Glomerular endothelial cell (primary cell): ENCODE measurements at places on chromosomes 11 and 22.

DNA sequence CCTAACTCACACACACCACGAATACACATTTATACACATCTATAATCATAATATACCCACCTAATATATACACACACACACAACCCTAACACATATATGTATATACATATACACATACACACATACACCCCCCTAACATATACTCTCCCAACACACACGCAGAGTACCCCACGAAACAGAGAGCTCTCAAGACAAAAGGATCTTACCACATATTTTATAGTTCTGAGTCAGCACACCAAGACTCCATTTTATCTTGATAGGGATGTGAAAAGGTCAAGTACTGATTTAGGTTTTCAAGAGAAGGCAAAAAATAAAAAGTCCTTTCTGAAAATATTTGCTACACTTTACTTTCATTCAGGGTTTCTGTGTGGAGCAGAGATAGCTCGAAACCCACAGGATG, 1207.2 kb downstream of the LRRC4C start:
- no peak for DNase-seq

- DNase-seq: no peak
Measured at GRCh38 chr11:126426106-126426505, 70.6 kb downstream of the ST3GAL4 start.

DNA sequence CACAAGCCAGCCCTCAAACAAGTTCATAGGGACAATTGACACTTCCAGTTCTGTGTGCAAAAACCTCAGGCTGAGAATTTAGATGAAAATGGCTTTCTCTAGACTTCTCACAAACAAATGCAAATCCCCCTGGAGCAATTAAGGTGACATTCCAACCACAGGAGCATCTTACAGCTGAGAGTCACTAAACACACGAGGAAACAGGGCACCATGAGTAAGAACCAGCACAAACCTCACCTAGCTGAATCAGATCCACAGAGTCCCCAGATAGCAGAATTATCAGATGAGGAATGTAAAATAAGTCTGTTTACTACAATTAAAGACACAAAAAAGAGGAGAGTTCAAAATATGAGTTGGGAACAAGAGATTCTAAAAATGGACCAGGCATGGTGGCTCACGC, 51.5 kb downstream of the RTL6 start:
- DNase-seq: no peak

DNA sequence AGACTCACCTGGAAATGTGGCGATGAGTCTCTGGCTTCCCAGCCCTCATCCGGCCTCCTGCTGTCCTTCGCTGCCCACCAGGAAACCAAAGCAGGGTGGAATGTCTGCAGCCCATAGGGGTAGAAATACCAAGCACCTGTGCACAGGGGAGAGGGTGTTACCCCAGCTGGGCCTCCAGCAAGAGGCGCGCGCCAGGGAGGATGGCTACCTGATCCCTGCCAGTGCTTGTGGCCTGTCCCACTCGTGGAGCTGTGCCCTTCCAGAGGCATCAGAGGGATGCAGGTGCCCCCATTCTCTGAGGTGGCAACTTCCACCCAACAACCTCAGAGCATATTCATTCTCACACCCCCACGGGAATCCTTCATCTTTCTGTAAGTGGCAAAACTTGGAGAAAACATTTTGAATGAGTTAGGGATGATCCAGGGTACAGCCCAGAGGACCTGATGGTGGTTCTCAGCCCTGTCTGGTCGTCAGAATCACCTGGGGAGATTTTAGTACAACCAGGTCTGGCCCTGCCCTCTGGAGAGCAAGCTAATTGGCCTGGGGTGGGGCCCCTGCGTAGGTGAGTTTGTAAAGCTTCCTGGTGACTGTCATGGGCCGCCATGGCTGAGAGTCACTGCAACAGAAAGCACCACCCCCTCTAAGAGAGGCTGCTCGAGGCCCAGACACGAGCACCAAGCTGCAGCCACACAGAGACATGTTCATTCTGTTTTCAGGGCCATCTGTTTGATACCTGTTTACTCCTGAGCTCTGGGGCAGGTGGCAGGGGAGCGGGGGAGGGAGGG, 9.9 kb downstream of the SUN2 start:
- DNase-seq: no peak

DNA sequence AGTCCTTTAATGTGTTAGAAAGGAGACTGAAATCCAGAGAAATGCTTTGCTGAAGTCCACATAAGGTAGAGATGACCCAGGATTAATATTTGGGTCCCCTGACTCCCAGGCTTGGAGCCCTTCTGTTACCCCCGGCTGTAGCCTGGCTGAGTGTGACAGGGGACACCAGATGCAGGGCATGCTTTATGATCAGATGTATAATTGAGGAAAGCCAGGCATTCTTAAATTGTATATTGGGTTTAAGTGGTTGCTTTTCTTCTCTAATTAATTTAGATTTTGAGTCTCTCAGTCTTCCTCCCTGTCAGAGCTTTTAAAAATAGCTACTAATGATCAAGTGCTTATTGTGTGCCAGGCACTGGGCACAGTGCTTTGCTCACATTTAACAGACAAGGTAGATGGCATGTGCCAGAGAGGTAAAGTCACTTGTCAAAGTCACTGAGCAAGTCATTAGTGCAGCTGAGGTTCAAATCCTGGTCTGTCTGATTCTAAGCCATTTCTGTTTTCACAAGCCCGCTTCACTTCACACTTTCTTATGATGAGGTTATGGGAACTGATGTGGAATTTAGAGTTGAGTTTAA, 7.9 kb downstream of the ZNRF3 start:
- DNase-seq: no peak

DNA sequence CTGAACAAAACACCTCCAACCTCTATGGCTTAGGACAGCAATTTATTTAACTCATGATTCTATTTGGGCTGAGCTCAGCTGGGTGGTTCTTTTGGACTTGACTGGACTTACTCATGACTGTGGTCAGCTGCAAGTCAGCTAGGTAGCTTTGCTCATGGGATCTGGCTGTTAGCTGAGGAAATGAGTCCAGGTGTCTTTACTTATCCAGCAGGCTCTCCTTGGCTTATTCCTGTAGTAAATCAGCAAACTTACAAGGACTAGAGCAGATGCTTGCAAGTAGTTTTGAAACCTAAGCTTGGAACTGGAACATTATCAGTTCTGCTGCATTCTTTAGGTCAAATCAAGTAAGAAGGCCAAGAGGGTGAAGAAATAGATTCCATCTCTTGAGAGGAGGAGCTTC, 8.0 kb upstream of the HIKESHI start:
- no peak for DNase-seq

DNA sequence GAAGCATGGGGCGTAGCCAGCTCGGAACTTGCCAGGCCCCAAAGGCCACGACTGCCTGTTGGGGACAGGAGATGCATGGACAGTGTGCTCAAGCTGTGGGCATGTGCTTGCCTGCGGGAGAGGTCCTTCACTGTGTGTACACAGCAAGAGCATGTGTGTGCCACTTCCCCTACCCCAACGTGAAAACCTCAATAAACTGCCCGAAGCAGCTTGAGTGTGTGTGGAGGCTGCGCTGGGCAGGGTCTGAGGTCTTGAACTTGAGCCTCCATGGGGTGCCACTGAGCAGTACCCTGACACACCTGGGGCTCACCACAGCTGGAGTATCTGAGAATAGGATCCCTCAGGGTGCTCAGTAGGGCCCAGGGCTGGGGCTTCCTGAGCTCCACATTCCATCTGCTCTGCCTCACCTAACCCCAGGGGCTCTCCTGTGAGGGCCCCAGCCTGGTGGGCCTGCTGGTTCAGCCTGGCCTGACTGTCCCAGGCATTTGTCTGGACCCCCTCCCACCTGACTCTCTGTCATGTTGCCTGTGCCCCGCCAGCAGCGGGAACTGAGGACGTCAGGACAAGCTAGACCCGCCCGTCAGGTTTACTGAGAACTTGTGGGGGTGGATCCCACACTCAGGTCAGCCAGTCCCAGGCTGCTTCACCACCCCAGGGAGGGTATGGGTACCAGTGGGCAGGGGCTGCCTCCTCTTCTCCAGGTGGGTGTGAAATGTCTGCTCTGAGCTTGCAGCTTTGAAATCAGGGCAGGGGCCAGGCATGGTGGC, 3.2 kb downstream of the RASSF7 start:
- no peak for DNase-seq

- no peak for DNase-seq
Measured at GRCh38 chr22:38213990-38214301, 12.2 kb downstream of the MAFF start.

GRCh38 chr11:66979336-66979980, 4.4 kb downstream of the C11orf86 start:
- DNase-seq: no peak

DNA sequence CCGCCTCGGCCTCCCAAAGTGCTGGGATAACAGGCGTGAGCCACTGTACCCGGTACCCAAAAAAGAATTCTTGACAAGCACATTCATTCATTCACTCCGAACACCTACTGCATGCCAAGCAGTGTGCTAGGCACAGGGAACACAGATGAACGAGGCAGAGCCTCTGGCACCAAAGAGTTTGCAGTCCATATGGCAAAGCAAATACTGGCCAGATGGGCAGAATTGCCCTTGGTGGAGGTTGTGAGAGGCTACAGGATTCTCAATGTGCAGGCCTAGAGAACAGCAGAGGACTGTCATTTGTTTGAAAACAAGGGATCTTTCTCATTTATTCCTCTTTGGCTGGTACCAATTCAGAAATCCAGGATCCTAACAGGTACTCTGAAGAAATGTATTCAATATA, 27.5 kb upstream of the MTCH2 start:
- DNase-seq: no peak

DNA sequence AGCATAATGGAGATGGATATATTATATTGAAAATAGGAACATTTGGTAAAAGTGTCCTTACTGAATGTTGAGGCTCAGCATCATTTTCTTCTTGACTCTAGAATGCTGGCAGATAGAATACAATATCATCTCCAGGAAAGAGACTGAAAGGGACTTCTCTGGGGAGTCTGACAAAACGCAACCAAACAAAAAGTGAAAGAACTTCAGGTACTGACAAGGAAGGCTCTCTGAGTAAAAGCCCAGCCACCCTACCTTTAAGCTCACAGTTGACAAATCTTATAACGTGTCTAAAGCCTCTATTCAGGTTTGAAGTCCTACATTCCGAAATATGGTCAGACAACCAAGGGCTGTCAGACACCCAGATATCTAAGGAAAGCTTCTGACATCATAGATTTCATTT, 590.8 kb downstream of the SOX6 start:
- DNase-seq: no peak

- DNase-seq: no peak
Measured at GRCh38 chr22:21632237-21632895, at the start of gene CCDC116. Gene CCDC116, plus strand, starts transcription at chr22:21632760. Its CDS starts 422 bp downstream, at chr22:21633182.

GRCh38 chr11:95516175-95516574, 273.4 kb downstream of the FAM76B start:
- no peak for DNase-seq

- no peak for DNase-seq
Measured at GRCh38 chr11:20102397-20102796, 57.9 kb downstream of the DBX1 start.

- DNase-seq: no peak
Measured at GRCh38 chr11:81725701-81726100, 1008.0 kb downstream of the FAM181B start.

- no peak for DNase-seq
Measured at GRCh38 chr11:77143405-77144020, 15.5 kb downstream of the MYO7A start.

DNA sequence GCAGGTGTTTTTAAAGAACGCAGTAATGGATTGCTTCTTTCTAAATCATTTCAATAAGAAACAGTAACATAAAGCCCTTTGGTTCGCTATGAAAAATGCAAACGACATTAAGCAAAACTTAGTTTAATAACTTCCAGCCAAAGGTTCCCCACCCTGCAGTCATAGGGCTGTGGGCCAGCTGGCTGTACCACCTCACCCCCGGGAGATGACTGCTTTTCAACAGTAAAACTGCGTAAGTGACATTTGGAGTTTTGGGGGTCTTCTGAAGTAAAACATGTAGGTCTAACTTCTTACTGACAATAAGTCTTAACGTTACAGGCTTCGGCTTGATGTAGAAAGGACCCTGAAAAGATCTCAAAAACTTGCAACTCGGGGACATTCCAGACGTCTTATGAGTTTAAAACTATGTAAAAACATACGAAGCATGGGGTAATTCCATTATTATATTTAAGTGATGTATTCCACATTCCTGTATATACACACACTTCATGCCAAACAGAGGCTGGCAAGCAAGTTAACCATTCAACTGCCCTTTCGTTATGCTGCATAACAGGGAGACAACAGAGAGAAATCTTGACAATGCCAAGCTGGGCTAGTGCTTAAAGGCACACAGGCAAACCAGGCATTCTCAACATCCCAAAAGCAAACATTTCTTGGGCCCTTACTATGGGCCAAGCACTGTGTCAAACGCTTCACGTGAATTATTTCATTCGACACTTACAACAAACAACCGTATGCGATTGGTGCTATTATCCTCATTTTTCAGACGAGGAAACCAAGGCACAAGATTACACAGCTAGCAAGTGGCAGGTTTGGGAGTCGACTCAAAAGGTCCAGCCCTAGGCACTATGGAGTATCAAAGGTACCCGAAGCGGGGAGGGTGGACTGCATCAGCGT, 1.2 kb downstream of the MRTFA start:
- DNase-seq: no peak

DNA sequence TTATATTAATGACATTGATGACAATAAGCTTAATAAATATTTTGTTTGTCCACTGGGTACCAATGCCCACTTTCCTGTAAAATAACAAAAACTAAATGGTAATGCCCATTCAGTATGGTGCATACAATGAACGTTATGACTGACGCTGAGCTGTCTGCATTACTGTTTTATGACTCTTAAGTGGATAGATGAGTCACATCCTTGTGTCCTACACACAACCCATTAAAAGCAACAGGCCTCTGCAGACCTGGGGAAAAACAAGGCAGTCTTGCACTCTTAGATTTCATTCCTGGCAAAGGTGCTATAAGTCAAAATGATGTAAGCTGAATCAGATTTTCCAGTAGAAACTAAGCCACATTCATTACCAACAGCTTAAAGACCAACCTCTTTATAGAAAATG, 176.3 kb upstream of the TMEM45B start:
- peak; percentile 88 for DNase-seq
